ENCODE measurements at places on chromosomes 2 and 18. TPM values are rescaled to one million over a fixed set of nuclear protein-coding genes. Genes with fewer than 3 reads are reported as not detected.

FIGN gene
- total RNA-seq = not detected

ZBTB7C gene
- total RNA-seq = 15.1 TPM

SOX11 gene
- total RNA-seq = not detected

MPV17 gene
- total RNA-seq = 37.3 TPM

SALL3 gene
- total RNA-seq = not detected

ZNF892 gene
- not detected for total RNA-seq

FOXI3 gene
- not detected for total RNA-seq

COLEC12 gene
- total RNA-seq = not detected

HOXD4 gene
- not detected for total RNA-seq

LYG2 gene
- not detected for total RNA-seq

DPP10 gene
- not detected for total RNA-seq

SERPINB7 gene
- 0.16 TPM for total RNA-seq

UGGT1 gene
- 27.0 TPM for total RNA-seq

POTEI gene
- total RNA-seq = 0.08 TPM

CPO gene
- not detected for total RNA-seq

CCDC178 gene
- total RNA-seq = not detected

LOXL3 gene
- total RNA-seq = 2.2 TPM

RAMP1 gene
- 36.5 TPM for total RNA-seq

AP1S3 gene
- total RNA-seq = 16.3 TPM

SPDYA gene
- 0.46 TPM for total RNA-seq

SDC1 gene
- total RNA-seq = 307 TPM

CFAP65 gene
- total RNA-seq = not detected

RAB10 gene
- total RNA-seq = 118 TPM

ANKRD36 gene
- total RNA-seq = 6.2 TPM

ANKRD30B gene
- total RNA-seq = 0.03 TPM
